Stimulated activated CD4-positive, alpha-beta T cell treated with anti-CD3 and anti-CD28 coated beads, TNF-alpha, amount 100 ng/mL, for 48 hours (primary cell): ENCODE measurements at places on chromosomes 1 and 21.

DNA sequence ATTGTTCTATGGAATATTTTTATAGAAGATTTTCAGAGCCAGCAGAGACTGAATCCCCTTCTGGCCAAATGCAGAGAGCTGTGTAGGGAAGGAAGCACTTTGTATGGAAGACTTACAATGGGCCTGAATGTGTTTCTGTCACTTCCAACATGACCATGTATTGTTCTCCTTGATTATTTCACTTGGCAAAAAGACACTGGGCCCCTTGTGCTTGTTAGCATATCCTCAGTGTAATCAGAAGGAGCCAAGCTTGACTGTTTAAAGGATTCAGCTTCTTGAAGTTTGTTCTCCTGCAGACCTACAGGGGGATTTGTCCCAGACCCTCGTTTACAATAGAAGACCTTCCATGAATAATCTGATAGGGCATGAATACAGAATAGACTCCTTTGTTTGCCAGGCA lies 48.1 kb upstream of the UBE2U start:
- no peak for DNase-seq

- DNase-seq: peak; percentile 38
Observed at GRCh38 chr1:33099290-33100118, 18.6 kb downstream of the AZIN2 start.

DNA sequence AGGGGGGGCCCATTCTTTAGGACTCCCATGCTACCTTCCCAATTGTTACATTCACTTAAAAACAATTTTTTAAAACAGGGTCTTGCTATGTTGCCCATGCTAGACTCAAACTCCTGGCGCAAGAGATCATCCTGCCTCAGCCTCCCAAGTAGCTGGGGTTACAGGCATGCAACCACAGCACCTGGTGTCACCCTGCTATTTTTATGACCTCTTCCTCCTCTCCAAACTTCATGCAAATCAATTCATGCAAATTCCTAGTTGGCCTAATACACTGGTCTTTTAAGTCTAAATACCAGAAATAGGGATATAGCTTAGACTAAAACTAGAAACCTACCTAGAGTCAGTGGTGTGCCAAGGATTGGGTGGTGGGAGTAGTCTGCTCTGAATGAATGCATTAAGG lies 30.1 kb downstream of the CDKN2C start:
- no peak for DNase-seq

GRCh38 chr21:46674430-46675007 lies 39.0 kb downstream of the PRMT2 start:
- no peak for DNase-seq
